ENCODE measurements at places on chromosomes 5 and 9. TPM values are rescaled to one million over a fixed set of nuclear protein-coding genes. Genes with fewer than 3 reads are reported as not detected.

Gene PLAC8L1
- 1.2 TPM for polyA plus RNA-seq

Gene PLPPR1
- 135 TPM for polyA plus RNA-seq

Gene ARID3C
- 2.8 TPM for polyA plus RNA-seq

Gene MEIKIN
- not detected for polyA plus RNA-seq

Gene IFNK
- polyA plus RNA-seq: not detected

Gene ADCY2
- polyA plus RNA-seq: 1.9 TPM

Gene SMIM33
- not detected for polyA plus RNA-seq

Gene MARCOL
- polyA plus RNA-seq: not detected

Gene DNAJB5
- polyA plus RNA-seq: 90.2 TPM

Gene C9orf43
- not detected for polyA plus RNA-seq

Gene SPATA31A3
- polyA plus RNA-seq: not detected

Gene PCDHB8
- polyA plus RNA-seq: 0.81 TPM

Gene UCK1
- 48.2 TPM for polyA plus RNA-seq

Gene LAMC3
- polyA plus RNA-seq: 0.04 TPM

Gene RNF183
- not detected for polyA plus RNA-seq

Gene RAB14
- 79.3 TPM for polyA plus RNA-seq

Gene SPACA9
- polyA plus RNA-seq: 4.6 TPM

Gene PPP3R2
- not detected for polyA plus RNA-seq

Gene FAM163B
- polyA plus RNA-seq: 1.5 TPM

Gene FGF10
- polyA plus RNA-seq: not detected

Gene STPG3
- polyA plus RNA-seq: not detected

Gene AFAP1L1
- polyA plus RNA-seq: not detected

Gene LNPEP
- 25.6 TPM for polyA plus RNA-seq

Gene GFI1B
- not detected for polyA plus RNA-seq
